ENCODE measurements at places on chromosomes 11 and 22.

GRCh38 chr11:34602245-34602644, 18.6 kb upstream of the EHF start:
- DNase-seq = no peak

GRCh38 chr11:107675902-107676301, 36.0 kb downstream of the SLN start:
- DNase-seq = no peak

- DNase-seq = no peak
These were observed 720 bp upstream of the MED17 start for GRCh38 chr11:93783362-93783761.

DNA sequence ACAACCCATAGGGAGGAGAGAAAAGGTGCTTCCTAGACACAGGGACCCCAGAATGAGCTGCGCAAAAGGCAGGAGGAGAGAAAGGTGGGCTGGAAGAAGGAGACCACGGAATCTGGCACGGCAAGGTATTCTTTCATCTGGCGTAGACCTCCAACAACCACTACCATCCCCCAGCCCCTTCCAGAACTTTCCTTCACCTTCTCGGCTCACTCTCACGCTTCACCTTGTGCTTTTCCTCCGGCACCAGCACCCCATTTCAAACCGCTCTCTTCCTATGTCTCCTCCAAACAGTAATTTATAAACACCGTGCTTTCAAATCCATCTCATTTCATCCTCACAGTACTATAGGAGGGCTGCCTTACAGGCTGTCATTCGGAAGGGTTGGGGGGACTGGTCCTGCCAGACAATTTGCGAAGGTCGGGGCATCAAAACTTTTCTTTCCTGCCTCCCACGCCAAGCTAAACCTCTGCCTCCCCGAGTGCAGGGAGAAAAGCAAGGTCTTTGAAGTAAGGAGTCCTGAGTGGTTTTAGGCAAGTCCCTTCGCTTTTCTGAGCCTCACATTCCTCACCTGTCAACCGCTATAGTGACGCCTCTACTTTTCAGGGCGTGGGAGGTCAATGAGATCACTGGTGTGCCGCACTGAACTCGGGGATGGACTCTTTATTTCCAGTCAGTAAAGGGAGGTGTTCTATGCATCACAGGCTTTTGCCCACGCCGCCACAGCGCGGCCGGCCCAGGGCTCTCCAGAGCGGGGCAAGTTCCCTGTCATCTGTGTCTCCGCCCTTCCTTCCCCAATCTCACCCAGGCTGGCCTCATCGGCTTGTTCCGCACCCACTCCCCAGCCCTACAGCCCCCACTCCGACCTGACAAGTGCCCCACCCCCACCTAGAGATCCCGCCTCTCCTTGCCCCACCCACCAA, 800 bp downstream of the KCTD21 start:
- peak; percentile 40 for DNase-seq

GRCh38 chr11:65573391-65574079, 1.2 kb downstream of the FAM89B start:
- DNase-seq = no peak

GRCh38 chr11:19558189-19558986, 154.2 kb upstream of the NAV2 start:
- DNase-seq = no peak

DNA sequence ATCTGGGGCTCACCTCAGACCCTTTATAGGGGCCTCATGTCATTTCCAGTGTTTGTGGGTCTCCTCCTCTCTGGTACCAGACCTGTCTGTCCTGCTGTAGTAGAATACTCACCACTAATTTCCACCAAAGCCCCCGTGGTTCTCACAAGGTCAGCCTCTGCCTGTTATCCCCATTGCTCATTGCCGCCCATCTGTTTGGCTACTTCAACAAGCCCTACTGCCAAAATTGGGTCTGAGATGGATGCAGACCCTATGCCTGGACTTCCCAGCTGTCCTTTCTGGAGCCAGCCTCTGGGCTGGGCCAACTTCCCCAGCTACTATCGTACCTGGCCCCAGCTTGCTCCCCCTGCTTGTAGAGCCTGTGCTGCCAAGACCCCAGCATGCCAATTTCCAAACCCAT, 152.1 kb upstream of the ISX start:
- DNase-seq = no peak

- DNase-seq = no peak
These were observed 13.5 kb downstream of the TRIM44 start for GRCh38 chr11:35675901-35676610.

DNA sequence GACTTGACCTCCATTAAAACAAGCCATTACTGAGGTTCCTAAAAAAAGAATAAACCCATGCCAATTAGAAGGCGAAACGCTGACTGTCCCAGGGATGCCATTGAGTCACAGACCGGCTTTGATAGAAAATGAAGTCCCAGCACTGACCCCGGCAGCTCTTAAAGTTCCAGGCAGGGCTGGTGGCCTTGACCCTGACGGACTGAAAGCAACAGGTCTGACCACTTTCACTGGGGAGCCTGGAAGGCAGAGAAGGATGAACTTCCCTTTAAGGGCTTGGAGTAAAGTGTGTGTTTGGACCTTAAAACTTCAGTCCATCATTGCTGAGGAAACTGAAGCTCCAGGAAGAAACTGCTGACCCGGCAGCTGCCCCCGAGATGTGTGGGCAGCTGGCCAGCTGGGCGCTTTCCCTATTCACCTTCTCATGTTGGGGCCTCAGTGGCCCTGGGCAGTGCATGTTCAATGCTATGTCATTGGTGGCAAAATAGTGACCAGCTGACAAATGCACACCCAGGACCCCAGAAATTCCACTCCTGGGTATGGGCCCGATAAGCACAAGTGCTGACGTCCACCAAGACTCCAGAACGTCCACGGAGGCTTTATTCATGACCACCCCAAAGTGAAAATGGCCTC, 18.9 kb upstream of the EFCAB6 start:
- DNase-seq = no peak

GRCh38 chr22:49479566-49479965, 348.1 kb downstream of the BRD1 start:
- no peak for DNase-seq

DNA sequence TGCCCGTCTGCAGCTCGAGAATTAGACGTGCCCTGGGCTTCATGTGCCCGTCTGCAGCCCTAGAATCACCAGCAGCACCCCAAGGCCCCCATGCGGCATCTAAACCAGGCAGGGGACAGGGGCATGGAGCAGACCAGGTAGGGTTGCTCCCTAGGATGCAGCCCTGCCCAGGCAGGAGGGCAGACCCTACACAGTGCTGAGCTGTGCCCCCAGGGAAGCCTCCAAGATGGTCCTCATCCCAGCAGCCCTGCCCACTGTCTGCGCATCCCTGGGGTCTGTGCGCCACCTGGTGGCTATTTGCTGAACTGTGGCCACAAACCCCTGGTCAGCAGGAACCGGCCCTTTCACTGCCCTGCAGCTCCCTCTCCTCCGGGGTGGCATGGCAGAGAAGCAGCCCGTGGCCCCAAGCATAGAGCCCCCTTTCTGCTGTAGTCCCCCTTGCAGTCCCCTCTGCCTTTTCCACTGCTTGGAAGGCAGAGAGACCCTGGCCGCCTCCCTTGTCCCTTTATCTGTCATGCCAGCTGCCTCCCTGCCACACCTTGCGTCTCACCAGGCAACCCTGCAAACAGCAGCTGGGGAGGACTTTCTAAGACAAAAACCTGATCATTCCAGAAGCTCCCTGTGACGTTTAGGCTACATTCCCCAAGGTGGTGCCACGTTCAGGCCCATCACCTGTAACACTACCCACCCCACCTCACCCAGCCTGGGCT, 86.6 kb downstream of the KCNQ1 start:
- DNase-seq = peak; percentile 48

GRCh38 chr22:20021196-20022181, 579 bp downstream of the TANGO2 start:
- no peak for DNase-seq

- no peak for DNase-seq
These were observed 850.0 kb downstream of the TBC1D22A start for GRCh38 chr22:47612311-47612910.

GRCh38 chr11:8192016-8192895, 23.4 kb upstream of the RIC3 start:
- DNase-seq = no peak

DNA sequence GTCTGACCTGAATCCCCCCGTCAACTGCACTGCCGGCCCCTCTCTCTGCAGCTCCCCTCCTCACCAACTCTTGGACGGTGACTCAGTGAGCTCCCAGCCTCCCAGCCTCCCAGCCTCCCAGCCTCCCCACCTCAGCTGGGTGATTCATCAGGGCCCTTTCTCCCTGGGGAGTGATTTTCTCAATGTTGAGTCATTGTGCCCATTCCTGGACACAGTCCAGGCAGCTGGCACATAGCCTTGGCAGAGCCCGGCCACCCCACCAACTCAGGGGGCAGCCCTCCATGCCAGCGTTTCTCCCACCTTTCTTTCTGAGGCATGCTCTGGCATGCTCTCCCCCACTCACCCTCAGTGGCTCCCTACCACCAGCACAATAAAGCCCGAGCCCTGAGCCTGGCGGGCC, 30.7 kb downstream of the PDE2A start:
- DNase-seq = no peak

- no peak for DNase-seq
These were observed 44.7 kb downstream of the MICAL2 start for GRCh38 chr11:12154871-12155668.

DNA sequence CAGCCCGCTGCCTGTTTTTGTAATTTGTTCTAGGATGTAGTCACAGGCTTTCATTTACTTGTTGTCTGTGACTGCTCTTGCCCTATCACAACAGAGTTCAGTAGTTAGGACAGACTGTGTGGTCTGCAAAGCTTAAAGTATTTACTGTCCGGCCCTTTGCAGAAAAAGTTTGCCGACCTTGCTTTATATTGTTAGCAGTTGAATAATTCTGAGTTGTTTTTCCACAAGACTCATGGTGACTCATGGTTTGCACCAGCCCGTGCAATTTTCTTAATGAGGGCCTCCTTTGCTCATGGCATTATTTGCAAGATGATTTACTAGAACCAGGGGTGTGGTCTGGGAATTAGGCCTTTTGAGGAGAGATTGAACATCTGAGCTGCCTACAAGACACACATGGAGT, 110.6 kb downstream of the SCN3B start:
- no peak for DNase-seq

DNA sequence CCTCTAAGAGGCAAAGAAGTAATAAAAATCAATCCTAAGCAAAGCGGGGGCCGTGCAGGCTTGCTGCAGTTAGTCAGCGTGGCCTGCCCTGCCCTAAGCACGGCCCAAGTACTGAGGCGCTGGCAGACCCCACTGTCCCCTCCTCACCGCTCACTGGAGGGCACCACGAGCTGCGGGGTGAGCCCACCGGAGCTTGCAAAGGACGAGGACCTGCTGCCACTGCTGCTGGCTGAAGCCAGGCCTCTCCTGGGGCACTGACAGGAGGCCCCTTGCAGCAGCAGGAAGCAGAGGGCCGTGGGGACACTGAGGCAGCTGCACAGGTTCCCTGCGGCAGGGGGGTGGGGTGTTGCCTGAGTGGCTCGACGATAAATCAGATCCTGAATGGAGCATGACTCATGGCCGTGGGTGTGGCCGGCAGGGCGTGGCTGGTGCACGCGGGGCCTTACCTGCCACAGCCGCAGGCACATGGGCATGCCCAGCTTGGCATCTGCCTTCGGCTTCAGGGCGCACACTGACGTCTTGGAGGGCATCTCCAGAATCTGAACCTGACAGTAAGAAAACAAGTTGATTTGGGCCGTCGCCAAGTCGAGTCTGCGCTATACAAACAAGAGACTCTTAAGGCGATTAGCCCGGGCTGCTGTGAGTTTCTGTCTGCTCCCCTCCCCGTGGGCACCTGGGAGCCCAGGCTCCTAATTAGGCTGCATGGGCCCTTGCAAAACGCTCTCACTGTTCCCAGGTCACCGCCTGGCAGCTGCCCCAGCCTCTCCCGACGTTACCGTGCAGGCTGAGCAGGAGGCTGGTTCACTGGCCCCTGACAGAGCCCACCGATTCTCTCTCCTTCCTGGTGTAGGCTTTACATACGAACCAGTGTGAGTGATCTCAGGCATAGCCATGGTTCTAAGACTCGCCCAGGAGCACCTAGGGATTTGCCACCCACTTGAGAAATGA, 45.9 kb downstream of the TBX1 start:
- no peak for DNase-seq

DNA sequence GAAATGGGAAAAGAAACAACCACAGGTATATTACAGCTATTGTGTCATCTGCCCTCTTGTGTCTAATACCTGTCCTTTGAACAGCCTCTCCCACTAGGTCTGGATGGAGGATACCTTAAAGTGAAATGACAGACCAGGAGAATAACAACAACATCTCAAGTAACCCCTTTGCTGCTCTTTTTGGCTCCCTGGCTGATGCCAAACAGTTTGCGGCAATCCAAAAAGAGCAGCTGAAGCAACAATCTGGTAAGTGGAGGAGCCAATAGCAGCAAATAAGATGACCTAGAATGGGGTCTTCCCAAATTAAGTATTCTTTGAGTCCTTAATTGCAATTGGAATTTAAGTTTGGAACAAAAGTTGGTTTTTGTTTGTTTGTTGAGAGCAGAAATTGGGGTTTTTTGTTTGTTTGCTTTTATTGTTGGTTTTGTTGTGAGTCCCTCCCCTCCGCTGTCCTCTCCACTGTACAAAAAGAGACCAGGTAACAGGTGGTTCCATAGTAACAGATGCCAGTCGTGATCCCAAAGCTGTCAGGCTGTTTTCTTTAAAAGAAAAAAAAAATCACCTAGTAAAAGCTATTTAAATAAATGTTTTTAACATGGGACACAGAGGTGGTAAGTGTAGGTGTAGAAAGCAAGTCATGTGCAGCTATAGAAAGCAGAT, 5.7 kb downstream of the UBE4A start:
- no peak for DNase-seq

- no peak for DNase-seq
These were observed 4.8 kb upstream of the IGF2 start for GRCh38 chr11:2143799-2144543.

DNA sequence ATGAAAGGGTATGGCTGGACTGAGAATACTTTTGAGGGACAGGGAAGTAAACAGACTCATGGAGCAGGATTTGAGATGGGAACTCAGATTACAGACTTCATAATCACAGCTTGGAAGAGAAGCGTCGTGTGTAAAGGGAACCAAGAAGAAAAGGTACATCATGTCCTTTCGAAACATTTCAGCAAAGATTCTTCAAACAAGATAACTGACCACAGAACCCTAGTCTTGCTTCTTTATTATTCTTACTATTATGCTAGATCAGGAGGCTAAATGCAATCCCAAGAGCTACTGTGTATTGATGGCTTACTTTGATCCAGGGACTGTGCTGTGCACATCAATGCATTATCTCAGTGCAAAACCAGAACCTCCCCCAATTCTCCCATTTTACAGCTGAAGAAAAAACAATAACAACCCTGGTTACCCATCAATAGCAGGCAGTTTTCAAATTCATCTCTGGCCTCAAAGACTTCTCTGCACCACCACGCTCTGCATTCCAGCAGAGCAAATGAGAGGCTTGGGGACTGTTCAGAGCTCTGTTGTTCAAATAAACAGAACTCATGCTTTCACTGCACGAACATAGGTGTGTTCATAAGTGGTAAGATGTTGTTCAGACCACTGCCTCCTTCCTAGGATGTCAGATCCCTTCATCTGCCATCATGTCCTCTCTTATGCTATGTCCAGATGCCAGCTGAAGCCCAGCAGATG, 104.8 kb upstream of the NAV2 start:
- no peak for DNase-seq
